ENCODE measurements at places on chromosomes 6 and 20. TPM values are rescaled to one million over a fixed set of nuclear protein-coding genes. Genes with fewer than 3 reads are reported as not detected.

DNA sequence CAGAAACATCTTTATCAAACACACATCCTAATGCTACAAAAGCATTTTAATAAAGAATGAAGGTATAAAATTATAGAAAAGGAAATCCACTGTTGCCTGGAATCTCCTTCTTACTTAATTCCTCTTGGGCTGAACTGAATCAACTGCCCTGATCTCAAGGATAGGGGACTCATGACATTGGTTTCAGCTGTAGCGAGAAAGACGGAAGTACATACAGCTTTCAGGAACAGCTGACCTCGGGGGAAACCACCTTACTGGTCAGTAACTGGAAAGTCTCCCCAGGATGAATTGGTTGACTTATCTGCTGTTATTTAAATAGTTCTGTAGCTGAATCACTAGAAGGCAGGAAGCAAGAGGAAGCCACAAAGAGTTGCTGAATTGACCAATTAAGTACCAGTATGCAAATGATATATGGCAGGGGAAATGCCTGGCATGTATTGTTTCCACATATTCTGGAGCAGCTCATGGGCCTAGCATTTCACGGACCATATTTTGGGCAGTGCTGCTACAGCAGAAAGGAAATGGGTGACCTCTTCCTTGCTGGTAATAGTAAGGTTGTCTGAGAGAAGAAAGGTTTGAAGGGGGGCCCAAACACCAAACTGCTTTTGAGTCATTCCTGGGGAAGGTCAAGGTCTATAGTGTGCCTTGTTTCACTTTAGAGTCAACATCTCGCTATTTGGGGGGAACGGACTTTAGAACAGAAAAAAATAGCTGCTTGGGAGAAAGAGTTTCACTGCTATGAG, 43.7 kb upstream of the MAP7 start:
- DNase-seq, result no peak

GRCh38 chr6:37095997-37096396, 74.0 kb upstream of the PIM1 start:
- DNase-seq, result no peak

DNA sequence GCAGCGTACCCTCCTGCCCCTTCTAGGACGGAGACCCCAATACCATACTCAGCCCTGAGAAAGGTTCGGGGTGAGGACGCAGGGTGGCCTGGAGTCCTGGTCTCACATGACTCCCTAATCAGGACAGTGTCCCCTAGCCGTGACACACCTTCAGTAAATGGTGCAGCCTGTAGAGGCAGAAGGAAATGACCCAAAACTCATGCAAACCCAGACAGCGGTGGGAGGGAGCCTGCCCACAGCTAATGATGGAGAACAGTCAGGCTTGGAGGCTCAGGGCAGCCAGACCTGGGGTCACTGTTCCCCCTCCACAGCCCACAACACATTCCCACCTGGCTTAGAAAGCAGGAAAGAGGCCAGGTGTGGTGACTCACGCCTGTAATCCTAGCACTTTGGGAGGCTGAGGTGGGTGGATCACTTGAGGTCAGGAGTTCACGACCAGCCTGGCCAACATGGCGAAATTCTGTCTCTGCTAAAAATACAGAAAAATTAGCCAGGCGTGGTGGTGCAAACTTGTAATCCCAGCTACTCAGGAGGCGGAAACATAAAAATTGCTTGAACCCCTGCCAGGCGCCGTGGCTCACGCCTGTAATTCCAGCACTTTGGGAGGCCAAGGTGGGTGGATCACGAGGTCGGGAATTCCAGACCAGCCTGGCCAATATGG, 8.8 kb upstream of the HMGA1 start:
- DNase-seq, result no peak

- DNase-seq, result no peak
These were observed 83.4 kb downstream of the NOL4L start for GRCh38 chr20:32501709-32502108.

GRCh38 chr20:6993011-6993410, 225.5 kb downstream of the BMP2 start:
- no peak for DNase-seq

DNA sequence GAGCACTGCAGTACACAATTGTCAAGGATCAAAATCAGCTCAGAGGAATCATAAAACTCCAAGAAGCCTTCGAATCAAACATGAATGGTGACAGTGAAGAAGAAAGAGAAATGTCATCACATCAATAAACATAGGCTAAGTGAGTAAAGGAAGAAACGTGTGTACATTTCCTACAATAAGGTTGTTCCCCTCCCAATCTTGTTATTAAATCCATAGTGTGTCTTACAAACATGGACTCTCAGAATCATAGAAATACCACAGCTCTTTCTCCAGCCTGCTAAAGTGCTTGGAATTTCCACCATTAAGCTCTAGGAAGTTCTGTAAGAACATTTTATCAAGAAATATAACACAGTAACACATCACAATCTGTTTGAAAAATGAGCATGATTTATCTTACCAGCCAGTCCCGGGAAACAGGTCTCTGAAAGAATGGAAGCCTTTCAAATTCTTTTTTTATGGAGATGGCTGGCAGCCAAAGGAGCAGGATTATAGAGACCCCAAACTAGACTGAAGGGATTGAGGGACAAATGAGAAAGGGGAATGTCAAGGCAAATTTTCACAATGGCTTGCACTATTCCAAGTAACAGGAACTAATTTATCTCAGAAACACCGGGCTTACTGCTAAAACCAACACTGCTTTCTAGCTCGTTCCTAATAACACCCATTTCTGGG, 4.5 kb upstream of the TNFAIP3 start:
- no peak for DNase-seq

DNA sequence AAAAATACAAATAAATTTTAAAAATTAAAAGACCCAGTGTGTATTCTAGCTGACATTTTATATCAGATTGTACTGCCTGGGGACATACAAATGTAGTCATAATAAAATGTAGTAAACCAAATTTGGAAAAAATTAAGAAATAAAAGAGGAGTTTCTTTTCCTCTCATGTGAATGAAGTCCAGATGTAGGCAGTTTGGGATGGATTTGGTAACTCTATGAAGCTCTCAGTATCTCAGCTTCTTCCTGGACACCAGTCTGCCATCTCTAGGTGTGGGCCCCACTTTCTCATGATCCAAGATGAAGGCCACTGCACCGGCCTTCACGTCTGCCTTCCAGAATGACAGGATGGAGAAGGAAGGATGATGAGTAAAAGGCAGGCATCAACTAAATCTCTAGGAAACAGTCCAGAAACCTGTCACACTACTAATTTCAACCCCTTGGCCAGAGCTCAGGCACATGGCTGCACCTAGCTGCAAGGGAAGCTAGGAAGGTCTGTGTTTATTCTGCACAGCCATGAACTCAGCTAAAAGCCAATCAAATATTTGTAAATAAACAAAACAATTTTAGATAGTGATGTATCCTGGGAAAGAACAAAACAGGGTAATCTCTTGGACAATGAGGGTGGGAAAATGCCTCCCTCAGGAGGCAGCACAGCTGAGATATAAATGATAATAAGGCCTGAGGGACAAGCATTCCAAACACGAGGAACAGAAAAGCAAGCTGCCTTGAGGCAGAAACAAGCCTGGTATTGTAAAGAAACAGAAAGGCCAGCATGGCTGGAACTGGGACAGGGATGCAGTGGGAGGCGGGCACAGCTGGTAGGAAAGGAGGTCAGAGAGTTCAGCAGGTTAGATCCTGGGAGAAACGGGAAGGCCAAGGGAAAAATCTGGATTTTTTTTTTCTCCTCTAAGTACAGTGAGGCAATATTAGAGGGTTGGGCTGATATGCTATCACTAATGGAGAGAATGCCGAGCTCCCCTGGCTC, 88.5 kb upstream of the PTPN1 start:
- no peak for DNase-seq

- peak; percentile 11 for DNase-seq
These were observed 65.0 kb upstream of the SIRPA start for GRCh38 chr20:1830240-1830639.

GRCh38 chr6:113558431-113558830, 298.7 kb upstream of the MARCKS start:
- DNase-seq, result no peak

DNA sequence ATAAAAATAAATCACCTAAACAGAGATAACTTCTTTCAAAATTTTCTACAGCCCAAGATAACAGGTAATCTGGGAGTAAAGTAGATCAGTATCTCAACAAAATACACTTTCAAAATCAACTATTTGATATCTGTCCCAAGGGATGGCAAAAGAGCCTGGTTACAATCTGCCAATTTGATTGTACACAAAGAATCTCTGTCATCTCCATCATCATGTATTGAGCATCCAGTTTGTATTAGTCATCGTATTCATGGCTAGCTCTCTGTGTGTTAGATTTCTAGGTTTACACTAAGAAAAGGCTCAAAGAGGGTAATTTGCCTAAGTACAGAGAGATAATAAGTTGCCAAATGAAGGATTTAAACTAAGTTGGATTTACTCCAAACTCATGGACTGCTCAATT, 329.0 kb upstream of the NRSN1 start:
- DNase-seq, result no peak

DNA sequence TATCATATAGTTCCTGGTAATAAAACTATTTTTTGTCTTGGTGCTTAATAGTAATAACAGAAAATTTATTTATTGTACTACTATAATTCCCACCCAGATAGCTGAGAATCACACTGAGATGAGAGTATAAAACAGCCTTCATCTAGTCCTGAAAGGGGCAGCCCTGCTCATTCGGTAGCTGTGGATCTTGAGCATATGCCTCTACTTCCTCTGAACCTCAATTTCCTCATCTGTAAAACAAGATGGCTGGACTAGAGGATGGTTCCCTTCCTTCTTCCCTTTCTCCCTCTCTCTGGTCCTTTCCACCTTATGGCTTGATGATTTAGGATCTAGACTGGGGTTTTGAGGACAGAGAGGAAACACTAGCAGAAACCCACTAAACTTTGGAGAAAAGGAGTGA, 15.0 kb downstream of the FKBP5 start:
- no peak for DNase-seq

GRCh38 chr6:152952866-152953509, 29.9 kb downstream of the FBXO5 start:
- DNase-seq, result peak; percentile 9

GRCh38 chr20:63840405-63840828, 9.4 kb upstream of the ZBTB46 start:
- DNase-seq, result no peak

- DNase-seq, result no peak
These were observed 135.6 kb upstream of the SLC22A23 start for GRCh38 chr6:3592371-3592941.

GRCh38 chr20:46963196-46963529, 68.5 kb downstream of the EYA2 start:
- DNase-seq, result no peak

- no peak for DNase-seq
These were observed 60.5 kb downstream of the DST start for GRCh38 chr6:56582236-56582635.

The MTRF1L gene
- polyA plus RNA-seq, result 21.9 TPM

The SSTR4 gene
- not detected for polyA plus RNA-seq

The FABP7 gene
- 0.39 TPM for polyA plus RNA-seq

The STAU1 gene
- polyA plus RNA-seq, result 52.3 TPM

The NKX2-4 gene
- not detected for polyA plus RNA-seq

The TNNC2 gene
- 9,031 TPM for polyA plus RNA-seq

The GHRH gene
- polyA plus RNA-seq, result not detected

The PTGIS gene
- 28.0 TPM for polyA plus RNA-seq

The UNC93A gene
- polyA plus RNA-seq, result not detected

The DEFB124 gene
- 0.88 TPM for polyA plus RNA-seq

The OTOR gene
- not detected for polyA plus RNA-seq

All from hindlimb muscle (tissue), 1 donor.